ENCODE measurements at places on chromosomes 12 and 14. TPM values are rescaled to one million over a fixed set of nuclear protein-coding genes. Genes with fewer than 3 reads are reported as not detected.

DNA sequence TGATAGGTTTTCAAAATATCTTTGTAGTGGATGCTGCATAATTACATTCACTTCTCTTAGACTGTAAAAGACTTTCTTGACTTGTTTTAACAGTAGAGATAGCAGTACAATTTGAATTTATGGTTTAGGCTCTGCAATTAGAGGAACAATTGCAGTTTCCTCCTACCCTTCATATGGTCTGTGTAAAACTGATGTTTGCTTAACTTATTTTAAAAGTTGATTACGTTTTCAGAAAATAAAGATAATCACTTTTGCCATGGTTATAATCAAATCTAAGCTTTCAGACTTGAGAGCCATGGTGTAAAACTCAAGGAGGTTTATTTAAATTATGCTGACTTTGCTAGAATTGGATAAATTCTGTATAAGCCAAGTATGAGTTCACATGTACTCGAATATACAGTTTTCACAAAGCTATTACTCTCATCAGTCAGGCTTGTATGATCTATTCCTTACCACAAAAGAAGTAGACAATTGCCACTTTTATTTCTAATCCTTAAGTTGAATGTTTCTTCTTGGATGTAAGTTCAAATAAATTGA is 2.5 kb upstream of the MAPK1IP1L start:
- no peak for DNase-seq

GRCh38 chr14:102498678-102499265 is 10.8 kb downstream of the ANKRD9 start:
- no peak for DNase-seq

GRCh38 chr12:6575648-6576047 is 7.6 kb upstream of the NOP2 start:
- DNase-seq = no peak

- peak; percentile 28 for DNase-seq
These were observed 494 bp downstream of the TMTC3 start for GRCh38 chr12:88142610-88142991.

DNA sequence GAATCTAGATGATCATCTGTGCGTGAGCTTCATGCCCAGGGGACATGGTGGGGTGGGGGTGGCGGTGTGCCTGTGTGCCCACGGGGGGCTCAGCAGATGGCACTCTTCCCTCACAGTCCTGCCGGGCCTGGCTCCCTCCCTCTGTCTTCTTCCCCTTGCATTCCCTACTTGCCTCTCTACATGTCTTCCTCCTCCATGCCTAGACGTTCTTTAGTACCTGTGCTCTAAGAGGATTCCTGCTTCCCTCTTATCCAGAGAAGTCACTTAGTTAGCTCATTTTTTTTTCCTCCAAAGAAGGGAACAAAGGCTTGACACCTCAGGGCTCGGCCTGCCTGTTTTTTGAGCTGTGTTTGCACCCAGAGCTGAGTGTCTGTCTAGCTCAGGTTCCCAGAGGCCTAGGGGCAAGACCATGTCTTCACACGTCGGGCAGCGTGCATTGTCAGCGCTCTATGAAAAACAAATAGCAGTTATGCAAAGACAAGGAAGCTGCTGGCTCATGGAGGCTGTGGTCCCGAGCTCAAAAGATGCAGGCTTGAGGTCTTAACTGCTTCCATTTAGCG is 48.8 kb downstream of the NINJ2 start:
- no peak for DNase-seq

GRCh38 chr12:19895246-19896020 is 456.1 kb downstream of the AEBP2 start:
- DNase-seq = no peak

GRCh38 chr12:113385282-113385882 is 18.3 kb downstream of the SDS start:
- no peak for DNase-seq

DNA sequence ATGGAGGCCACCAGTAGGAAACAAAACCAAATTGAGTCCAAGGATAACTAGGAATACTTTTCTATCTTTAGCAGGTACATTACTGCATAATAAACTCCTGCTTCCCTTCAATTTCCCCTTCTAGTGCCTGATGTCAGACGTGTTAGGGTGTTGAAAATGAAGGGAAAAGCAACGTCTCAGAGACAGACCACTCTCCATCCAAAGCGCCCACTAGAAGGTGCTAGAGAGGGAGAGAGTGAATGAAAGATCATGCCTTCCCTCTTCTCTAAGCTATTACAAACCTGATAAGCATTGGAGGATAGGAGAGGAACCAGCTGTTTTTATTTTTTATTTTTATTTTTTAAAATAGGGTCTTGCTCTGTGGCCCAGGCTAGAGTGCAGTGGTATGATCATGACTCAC is 64.1 kb downstream of the ZNF641 start:
- no peak for DNase-seq

DNA sequence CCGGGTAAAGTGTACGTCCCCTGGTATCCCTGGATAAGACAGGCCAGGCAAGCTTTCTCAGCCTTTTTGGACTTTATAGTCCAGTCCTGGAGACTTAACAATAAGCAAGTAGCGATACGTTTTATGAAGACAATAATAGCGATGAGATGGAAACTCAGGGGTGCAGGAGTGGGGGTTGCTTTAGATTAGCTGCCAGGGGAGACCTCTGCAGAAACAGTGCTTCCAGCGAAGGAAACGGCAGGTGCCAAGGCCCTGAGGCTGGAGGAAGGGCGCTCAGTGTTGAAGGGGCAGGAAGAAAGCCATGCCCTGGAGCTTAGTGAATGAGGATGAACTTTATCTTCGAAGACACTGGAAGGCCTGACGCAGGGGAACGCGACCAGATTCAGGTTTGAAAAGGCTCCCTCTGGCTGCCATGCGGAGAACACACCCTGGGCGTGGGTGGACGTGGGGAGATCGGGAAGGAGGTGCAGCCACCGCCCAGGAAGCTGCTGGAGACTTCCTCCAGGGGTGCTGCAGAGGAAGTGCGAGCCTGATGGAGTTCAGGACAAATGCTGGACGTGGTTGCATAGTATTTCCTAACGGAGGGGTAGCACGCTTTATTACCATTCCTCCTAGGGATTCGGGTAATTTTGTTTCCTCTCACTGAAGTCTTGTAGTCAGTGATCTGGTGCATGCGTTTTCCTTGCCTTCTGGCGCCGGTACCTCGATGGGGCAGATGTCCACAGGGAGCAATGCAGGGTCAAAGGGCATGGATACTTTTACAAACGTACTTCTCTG is 26.1 kb upstream of the UBC start:
- DNase-seq = peak; percentile 89

DNA sequence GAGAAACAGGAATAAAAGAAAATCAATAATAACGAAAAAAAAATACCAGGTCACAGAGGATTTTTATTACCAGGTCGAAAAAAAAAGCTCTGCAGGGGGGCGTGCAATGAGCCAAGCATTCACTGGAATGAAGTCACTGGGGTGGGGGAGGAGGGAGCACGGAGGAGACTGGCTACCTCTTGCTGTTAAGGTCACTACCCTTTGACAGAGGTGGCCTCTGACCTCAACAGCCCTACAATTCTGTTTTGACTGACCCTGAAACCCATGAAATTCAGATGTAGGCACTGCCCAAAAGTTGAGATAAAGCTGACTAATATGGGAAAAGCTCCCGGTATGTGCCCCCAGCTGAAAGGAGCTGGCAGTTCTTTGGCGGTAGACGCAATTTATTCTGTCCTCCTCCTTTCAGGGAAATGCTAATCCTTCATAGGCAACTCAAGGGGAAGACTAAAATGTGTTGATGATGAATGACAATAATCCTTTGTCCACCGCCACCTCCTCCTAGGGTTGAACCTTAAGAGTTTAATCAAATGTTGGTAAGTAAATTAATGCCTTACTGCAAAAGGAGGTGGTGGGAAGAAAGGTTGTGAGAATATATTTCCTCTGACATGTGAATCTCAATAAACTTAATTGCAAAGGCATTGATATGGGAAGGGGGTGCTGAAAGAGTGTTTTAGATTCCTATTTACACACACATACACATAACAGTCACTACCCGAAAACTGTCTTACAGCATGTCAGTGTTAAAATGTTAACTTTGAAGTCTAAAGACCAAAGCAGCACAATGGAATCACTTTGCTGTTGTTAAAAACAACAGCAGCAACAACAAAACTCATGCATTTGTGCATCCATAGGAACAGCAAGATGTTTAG is 6.3 kb upstream of the RIC8B start:
- DNase-seq = no peak

GRCh38 chr14:24382064-24382371 is 14.0 kb downstream of the NFATC4 start:
- DNase-seq = no peak

DNA sequence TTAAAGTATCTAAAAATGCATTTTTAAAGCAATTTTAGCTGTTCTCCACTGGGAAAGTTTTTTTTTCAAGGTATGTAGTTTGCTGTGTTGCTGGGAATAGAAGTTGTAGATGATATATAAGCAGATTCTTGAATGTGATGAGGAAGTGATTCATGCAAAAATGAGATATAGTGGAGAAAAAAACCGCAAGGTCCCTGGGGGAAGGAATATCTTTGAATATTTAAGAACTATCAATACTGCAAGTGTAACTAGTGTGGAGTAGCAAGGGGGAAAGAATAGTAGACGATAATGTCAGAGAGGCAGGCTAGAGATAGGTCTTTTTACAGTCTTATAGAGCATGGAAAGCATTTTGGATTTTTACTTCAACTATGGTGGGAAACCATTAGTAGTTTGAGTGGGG is 42.5 kb downstream of the PTCSC3 start:
- DNase-seq = no peak

DNA sequence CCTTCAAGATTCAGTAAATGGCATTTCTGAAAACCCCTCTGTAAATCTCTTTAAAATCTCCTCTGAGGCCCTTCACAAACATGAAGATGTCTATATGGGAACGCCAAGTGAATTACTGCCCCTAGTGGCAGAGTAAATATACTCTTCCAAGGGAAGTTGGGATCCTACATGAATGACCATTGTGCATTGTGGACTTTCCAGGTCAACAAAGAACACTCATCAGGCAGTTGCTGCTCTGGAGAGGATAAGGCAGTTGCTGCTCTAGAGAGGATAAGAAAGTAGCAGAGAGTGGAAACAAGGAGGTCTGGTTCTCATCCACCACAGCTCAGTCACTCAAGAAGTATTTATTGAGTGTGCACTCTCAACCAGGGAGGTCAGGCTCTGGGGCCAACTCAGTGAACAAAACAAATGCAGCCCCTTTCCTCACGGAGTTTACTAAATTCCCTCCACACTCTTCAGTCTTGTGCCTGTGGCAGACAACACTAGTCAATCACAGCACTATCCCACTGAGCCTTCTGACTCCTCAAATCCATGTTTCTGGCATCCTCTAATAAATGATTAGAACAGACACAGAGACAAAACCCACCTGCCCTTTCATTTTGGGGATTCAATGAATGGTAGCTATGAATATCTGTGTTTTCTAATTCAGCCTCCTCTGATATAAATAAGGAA is 52.9 kb downstream of the SVOP start:
- no peak for DNase-seq

- no peak for DNase-seq
These were observed 17.5 kb upstream of the CPM start for GRCh38 chr12:68950511-68950910.

Gene SLC39A2
- total RNA-seq = not detected

Gene SYT1
- total RNA-seq = 155 TPM

Gene DLGAP5
- total RNA-seq = 8.2 TPM

Gene SLC17A8
- 0.25 TPM for total RNA-seq

Gene KLRK1
- total RNA-seq = not detected

Gene MMP19
- not detected for total RNA-seq

Gene RASSF3
- total RNA-seq = 28.2 TPM

Gene ACSM4
- not detected for total RNA-seq

Gene P2RX2
- total RNA-seq = 4.1 TPM

Gene VRTN
- 0.15 TPM for total RNA-seq

Gene TPPP2
- total RNA-seq = not detected

Gene C12orf54
- not detected for total RNA-seq

Gene TAS2R20
- 3.4 TPM for total RNA-seq

Gene KCNMB4
- 18.7 TPM for total RNA-seq
